ENCODE measurements at places on chromosomes 1 and 21. TPM values are rescaled to one million over a fixed set of nuclear protein-coding genes. Genes with fewer than 3 reads are reported as not detected.

Gene THEM5
- not detected for total RNA-seq

Gene KCNJ15
- 0.27 TPM for total RNA-seq

Gene BTF3L4
- total RNA-seq, result 58.7 TPM

Gene SLAMF8
- 0.27 TPM for total RNA-seq

Gene OR6N1
- not detected for total RNA-seq

DNA sequence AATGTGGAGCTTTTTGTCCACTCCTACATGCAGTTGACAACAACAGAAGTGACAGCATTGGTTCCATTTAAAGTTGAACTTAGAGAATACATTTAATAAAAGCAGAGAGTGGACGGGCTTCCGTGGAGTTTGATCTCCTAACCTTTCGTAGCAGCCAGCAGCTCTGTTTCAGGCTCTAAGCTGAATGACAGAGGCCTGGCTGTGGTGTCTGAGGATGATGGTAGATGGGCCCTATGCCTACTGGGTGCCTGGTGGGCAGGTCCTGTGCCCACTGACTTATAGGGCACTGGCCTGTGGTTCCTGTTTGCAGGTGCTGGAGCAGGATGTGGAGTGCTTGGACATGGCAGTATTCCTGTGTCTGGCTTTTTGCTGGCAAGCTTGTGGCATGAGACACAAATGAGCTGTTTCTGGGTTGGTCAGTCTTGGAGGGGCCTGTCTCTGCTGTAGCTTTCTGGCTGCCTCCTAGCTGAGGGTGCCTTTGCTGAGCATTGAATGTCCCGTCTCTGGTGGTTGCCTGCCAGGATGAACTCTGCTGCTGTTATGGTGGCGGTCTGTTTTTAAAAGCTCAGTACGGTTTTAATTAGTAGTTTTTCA is 54.6 kb downstream of the PRDM2 start:
- no peak for DNase-seq

DNA sequence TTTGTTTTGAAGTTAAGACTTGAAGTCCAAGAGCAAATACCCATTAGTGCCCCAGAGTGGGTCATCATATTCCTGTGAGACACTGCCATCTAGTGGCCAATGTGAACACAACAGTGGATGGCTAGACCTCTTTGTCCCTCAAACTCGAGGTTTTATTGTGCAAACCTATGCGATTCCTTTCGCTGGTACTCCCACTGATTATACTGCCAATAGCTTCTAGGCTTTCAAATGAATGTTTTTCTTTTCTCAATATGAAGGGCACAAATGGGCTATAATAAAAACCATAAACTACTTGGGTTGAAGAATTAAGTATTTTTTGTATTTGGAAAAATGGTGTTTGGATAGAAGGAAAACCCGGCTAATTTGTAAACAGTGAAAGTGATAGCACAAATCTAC is 100.4 kb upstream of the ZNF281 start:
- DNase-seq, result peak; percentile 86

- no peak for DNase-seq
Observed at GRCh38 chr1:180836449-180836848, 76.2 kb upstream of the KIAA1614 start.

DNA sequence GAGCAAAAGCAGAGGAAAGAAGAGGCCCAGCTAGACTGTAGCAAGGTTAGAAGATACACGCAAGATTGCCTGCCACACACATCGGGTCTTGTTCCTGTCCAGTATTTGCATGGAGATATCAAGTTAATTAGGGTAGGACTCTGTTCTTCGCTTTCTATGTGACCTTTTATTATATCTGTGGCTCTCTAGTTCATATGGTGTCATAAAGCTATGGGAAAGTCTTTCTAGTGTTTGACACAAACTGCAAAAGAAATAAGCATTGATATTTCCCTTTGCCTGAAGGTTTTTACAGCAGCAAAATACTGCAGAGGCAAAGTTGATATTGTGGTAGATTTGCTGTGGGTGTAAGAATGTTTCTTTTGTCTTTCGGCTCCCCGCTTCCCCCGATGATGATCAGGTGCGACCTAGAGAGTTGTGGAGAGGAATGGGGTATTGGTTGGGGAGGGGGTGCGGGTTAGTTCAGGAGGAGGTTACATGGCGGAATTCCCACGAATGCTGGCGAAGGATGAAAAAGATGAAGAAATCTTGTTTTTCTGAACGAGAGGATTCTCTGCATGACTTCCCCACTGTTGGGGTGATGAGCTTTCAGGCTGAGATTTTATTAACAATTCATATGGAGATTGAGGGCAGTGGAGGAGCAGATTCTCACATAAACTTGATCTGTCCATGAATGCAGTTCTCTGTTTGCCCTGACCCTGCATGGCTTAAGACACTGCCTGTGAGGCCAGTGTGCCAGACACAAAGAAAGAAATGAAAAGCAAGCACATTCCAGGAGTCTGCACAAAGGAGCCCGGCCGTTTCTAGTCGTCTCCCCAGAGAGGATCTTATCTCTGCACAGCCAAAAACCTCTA is 550.2 kb downstream of the USP25 start:
- peak; percentile 80 for DNase-seq

DNA sequence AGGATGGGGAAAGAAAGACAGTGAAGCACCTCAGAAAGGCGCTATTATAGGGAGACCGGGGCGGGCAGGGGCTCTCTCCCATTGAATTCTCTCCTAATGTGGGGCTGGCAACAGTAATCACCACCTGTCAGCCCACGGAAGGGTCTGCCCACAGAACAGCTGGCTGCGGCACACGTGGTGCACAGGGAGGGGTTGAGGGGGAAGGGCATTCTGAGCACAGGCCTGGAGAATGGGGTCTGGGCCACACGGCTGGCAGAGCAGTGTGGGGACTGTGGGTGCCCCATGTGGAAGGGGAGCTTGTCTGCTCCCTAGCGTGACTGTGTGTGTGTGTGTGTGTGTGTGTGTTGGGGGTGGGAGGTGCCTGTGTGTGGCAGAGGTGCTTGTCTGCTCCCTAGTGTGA is 4.1 kb downstream of the OLFML3 start:
- peak; percentile 73 for DNase-seq

GRCh38 chr21:42862774-42863503 is 16.4 kb downstream of the WDR4 start:
- no peak for DNase-seq

GRCh38 chr1:92980732-92981647 is 19.7 kb upstream of the DIPK1A start:
- DNase-seq, result peak; percentile 56

GRCh38 chr1:63790989-63791388 is 17.2 kb downstream of the ROR1 start:
- no peak for DNase-seq

DNA sequence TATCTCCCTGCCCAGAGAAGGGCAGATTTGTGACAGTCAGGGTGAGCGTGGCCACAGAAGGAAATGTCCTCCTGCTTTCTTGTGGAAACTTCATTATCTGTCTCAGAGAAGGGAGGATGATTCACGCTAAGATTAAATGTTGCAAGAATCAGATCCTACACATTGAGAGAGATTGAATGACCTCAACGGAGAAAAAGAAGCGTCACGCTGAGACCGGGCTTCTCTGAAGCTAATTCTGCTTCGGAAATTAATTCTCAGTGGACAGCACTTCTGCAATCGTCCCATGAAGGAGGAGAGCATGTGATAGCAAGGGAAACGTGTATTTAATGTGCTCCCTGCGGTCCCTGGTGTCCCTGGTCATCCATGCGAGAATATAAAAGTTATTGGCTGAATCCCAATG is 19.8 kb upstream of the C1orf21 start:
- peak; percentile 89 for DNase-seq
